NCI-H526 (cell line): ENCODE measurements at places on chromosomes 7 and 10.

DNA sequence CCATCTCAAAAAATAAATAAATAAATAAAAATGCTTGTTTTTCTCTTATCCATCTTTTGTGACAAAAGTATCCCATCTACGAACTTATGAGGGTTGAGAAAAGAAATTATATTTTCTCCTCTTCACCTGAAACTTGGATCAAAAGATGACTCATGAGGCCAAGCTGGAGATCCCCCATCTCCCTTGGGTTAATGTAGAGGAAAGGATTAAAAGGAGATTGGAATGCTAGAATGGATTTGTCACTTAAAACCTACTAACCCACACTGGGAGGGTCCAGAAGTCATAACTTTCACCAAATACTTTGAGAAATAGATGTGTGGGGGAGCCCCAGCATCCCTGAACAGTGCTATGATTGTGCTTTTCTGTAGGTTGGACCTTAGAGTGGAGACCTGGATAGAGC, 46.3 kb upstream of the PIK3CG start:
- no peak for DNase-seq

DNA sequence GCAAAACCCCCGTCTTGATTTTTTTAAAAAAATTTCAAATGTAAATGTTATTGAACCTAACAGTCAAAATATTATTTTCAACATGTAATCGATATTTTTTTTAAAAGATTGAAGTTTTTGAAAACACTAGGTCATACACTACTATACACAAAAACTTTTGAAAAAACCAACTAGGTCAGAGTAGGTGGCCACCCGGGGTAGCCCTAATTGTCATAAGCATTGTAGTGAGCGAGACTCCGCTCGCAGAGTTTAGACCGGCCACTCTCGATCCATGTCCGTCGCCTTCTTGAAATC, 417 bp downstream of the RFC2 start:
- no peak for DNase-seq

- no peak for DNase-seq
Measured at GRCh38 chr10:28906415-28906814, 229.1 kb downstream of the BAMBI start.

- DNase-seq: no peak
Measured at GRCh38 chr10:127298381-127298780, 102.0 kb upstream of the INSYN2A start.

DNA sequence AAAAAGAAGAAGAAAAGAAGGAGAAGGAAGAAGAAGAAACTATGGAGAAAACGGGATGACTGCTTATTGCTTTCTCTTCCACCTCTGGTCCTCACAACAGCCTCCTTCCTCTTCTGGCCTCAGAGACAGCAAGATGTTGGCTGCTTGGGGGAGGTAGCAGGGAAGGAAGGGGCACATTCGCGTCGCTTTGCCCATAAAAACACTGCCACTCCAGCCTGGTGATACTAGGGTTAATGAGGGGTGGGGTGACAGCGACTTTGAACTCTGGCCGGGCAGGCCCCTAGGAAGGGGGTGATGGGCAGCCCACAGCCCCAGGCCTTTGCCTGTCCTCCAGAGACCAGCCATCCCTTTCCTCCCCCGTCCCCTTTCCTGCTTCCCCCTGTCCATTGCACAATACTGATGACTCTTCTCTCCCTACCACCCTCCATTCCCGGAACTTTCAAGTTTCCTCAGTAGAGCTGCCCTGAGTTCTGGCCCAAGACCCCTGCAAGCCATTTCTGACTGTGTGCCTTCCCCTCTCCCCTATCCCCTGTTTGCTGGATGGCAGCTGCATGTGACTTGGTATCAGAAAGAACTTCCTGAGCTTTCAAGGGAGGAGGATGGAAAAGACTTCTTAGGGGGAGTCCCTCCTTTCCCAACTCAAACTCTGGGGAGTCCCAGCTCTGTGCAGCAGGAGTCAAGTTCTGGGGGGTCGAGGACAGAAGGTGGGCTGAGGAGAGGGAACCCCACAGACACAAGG, 2.2 kb upstream of the CUEDC2 start:
- DNase-seq: no peak

DNA sequence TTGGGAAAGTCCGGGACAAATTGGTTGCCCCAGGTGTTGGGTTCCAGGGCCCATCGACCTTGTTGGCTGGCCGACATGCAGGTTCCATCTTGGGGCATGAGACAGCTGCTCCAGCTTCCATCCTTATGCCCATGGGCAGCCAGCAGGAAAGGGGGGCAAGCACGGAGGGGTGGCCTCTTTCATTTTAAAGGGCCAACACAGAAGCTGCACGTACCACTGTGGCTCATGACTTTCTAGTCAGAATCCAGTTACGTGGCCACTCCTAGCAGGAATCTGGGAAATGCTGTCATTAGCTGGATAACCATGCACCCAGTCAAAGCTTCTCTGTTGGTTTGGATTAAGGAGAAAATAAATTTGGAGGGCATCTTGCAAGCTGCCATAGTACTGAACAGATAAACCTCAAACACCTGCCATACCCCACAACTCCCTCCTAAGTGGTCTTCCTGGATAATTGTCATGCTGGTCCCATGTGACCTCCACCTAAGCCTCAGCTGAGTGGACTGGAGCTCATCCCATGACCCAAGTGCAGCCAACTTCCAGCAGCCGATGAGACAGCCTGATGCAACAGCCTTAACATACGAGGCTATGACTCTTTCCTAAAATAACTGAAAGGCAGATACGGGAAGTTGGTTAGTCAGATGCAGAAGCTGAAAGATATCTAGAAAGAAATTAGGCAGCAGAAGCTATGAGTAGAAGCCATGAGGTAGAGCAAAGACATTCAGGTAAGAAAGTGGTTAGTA, 21.4 kb upstream of the GSDME start:
- no peak for DNase-seq

GRCh38 chr7:114426382-114426781, 11.8 kb downstream of the FOXP2 start:
- DNase-seq: no peak

DNA sequence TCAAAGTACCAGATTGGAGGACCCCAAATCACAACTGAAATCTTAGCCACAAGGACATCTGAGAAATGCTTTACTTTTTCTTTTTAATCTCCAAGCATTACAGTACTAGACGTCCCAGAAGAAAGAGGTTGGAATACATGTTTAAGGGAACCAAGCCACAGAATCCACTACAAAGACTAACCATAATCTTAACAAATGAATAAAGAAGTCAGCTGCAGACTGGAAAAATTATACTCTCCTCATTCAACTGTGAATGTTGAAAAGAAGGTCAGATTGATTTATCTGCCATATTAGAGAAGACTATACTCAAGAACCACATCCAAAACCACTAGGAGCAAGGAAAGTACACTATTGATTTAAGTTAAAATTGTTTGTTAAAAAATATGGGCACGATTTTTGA, 102.1 kb upstream of the ABCB5 start:
- no peak for DNase-seq

GRCh38 chr10:131310551-131311401, 745 bp downstream of the TCERG1L start:
- peak; percentile 45 for DNase-seq

- DNase-seq: no peak
Measured at GRCh38 chr10:109820620-109821405, 102.5 kb downstream of the XPNPEP1 start.

DNA sequence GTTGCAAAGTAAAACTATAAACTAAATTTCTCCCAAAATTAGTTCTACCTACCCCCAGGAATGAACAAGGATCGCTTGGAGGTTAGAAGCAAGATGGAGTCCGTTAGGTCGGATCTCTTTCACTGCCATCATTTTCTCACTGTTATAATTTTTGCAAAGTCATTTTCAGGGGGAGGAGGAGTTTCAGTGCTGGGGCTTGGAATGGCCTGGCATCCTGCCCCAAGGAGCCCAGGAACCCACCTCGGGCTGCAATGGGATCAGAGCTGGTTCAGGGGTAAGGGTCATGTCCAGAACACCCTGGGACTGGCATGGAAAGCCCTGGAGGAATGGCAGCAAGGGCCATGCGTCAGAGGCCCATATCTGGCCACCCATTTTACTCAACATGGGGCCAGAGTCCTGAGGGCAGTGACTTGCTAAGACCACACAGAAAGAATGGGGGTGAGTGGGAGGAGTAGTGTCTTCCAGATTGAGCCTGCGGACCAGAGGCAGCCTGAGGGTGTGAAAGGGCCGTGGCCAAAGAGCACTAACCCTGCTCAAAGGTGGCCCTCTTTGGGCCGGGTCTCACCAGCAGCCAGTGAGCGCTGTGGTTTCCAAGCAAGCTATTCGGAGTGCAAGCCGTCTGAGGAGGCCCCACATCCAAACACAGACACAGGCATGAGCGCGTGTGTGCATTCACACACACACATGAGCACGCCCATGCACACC, 31.8 kb downstream of the GPRIN2 start:
- DNase-seq: no peak

DNA sequence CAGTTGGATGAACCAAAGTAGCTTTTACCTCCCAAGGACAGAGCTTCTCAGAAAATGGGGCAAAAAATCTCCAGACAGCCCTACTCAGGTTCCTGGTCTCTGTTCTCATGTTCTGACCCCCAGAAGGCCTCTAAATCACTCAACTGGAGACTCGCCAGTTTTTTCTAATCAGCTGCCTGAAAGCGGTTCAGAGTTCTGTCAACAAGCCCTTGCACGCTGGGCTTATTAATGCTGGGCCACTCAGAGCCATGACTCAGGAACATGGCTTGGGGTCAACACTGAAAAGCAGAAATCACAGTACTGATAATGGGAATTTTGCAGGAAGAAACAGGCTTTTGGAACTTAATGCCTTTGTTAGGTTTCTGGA, 15.3 kb downstream of the ECHDC3 start:
- peak; percentile 2 for DNase-seq

- no peak for DNase-seq
Measured at GRCh38 chr10:31942892-31943291, 14.3 kb upstream of the ARHGAP12 start.

DNA sequence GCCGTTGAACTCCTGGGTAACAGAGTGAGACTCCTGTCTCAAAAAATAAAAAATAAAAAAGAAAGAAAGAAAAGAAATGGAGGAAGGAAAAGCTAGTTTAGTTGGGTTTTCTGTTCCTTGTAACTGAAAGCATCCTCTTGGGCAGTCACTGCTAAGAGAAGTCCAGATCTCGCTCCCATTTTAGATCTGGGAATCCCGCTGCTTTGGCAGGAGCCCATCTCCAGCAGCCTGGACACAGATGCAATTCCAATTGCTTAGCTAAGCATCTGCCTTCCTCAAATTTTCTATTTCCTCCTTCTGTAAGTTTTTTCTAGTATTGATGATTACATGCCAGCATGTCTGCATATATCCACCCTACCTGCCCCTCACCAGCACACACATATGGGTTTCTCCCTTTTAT, 54.1 kb downstream of the DENND2A start:
- no peak for DNase-seq

DNA sequence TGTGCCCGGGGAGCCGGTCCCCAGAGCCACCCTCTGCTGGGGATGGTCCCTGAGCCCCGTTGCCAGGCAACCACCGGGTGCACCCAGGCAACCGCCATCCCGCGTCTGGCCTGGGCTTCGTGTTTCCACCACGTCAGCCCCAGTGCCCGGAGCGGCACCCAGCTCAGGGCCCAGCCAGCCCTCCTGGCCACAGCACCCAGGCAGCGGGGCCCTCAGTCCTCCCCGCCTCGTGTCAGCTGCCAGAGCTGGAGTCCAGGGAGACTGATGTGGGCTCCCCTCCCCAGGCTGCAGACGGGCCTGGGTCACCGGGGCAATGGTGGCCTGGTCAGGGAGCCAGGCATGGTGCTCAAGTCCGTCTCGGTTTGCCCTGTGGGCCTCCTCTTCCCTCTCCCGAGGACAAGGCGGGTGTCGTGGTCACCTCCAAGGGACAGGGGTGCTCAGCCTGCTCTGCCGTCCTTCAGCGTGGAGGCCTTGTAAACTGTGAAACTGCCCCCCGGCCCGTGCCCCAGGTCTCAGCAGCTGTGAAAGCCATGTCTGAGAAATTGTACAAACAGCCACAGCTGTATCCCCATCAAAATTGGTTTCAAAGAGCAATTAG, 72.5 kb downstream of the MICALL2 start:
- DNase-seq: peak; percentile 69

DNA sequence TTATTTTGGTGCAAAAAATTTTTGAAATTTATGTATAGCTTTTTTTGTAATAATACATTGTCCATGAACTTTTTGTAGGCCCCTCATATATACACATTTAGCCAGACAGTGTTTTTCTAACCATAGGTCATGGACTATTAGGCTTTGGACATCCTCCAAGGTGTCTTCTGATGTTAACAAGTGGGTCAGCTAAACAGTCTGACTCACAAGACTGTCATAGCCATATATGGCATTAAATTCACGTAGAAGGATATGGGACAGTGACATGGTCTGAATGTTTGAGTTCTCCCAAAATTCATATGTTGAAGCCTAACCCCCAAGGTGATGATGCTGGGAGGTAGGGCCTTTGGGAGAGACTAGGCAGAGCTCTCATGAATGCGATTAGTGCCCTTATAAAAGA, 14.0 kb upstream of the NUB1 start:
- DNase-seq: no peak

DNA sequence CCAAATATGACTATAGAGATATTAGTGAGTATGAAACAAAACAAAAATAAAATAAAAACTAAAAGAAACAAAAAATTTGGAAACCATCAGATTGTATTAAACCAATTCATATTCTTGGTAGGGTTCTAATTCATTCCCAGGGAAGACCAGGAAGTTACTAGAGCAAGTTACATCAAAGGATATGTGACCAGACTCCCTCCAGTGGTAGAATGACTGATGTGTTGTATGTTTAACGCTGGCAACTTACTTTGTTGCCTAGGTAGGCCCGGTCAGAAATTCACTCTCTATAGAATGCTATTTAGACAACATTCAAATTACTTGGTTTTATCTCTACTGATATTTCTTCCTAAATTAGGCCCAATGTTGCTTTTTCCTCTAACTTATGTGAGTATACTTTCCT, 5.2 kb downstream of the PHYHIPL start:
- DNase-seq: no peak

- no peak for DNase-seq
Measured at GRCh38 chr7:78662939-78663338, 790.5 kb downstream of the MAGI2 start.

DNA sequence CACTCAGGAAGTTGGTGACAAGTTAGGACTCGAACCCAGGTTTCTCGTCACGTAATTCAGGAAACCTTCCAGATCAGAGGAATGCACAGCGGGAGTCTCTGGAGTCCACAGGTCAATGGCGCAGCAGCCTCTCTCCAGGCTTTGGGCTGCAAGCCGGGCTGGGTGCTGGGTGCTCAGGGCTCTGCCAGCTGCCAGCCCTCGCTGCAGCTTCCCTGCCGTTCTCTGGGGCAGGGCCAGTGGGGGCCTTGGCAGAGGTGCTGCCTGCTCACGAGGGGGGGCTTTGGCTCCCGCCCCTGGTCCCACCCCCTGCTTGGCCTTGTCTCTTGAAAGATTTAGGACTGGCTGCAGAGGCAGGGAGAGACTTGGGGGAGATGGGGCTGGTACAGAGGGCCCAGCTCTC, at the start of gene TACR2:
TSS of gene TACR2 (minus strand) at position 224 of the 400 bp plus-strand sequence. CDS start 595 bp downstream, outside the sequence.
- DNase-seq: no peak

- no peak for DNase-seq
Measured at GRCh38 chr7:145211211-145211610, 375.4 kb upstream of the TPK1 start.

- no peak for DNase-seq
Measured at GRCh38 chr10:62687230-62687748, 117.2 kb upstream of the ADO start.

GRCh38 chr10:125521721-125522680, 161.0 kb downstream of the TEX36 start:
- DNase-seq: no peak
